ENCODE measurements at places on chromosomes 7 and 10. TPM values are rescaled to one million over a fixed set of nuclear protein-coding genes. Genes with fewer than 3 reads are reported as not detected.

DNA sequence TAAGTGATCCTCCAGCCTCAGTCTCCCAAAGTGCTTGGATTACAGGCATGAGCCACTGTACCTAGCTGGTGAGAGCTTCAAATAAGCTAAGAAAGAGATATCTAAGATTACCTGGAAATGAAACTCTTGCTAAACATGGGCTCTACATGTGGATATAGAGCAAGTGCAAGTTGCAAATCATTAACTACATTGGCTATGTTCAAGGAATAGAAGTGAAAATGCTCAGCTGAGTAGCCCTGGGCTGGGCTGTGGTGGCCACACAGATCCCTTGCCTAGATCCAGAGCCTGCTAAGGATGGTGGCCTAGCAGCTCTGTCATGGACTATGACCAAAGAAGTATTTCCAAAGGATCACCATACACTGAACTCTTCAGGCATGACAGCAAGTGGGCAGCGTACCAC lies 209.3 kb downstream of the PLXNA4 start:
- DNase-seq, result no peak

- DNase-seq, result no peak
Measured at GRCh38 chr10:21065621-21066248, 168.6 kb upstream of the NEBL start.

- peak; percentile 45 for DNase-seq
Measured at GRCh38 chr10:26543567-26544306, 105.6 kb downstream of the APBB1IP start.

DNA sequence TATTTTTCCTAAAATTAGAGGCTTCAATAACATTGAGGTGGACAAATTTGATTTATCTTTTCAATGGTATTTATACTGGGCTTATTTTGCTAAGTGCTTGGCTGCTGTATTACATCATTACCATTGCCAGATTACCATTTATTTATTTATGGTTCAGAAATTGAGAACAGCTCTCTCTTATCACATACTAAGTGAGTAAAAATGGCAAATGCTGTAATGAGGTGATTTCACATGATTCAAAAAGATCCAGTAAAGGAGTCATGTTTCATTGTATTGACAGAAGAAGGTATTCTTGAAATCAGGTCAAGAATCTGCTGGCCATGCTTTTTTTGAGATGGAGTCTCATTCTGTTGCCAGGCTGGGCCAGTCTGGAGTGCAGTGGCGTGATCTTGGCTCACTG lies 322.6 kb downstream of the KIF20B start:
- no peak for DNase-seq

DNA sequence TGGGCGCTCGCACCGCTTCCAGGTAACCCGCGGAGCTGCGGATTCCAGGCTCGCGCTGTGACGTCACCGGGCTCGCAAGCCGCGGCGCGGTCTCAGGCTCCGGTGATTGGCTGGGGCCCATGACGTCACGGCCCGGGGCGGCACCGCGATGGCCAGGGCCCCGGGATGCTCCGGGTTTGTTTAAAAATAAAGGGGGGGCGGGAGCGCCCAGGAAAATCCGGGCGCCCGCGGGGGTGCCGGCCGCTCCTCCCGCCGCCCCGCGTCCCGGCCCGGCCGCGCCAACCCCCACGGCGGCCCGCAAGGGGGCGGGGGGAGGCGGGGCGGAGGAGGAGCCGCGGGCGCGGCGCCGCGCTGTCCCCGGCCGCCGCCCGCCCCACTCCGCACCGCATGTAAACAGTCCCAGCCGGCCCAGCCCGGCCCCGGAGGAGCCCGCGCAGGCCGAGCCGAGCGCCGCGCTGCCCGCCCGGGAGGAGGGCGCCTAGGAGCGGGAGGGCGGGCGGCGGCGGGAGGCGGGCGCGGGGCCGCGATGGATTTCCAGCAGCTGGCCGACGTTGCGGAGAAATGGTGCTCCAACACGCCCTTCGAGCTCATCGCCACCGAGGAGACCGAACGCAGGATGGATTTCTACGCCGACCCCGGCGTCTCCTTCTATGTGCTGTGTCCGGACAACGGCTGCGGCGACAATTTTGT lies at the start of gene MTURN:
TSS of gene MTURN (plus strand) at position 376 of the 690 bp plus-strand sequence. CDS start at position 527, 151 bp downstream.
- peak; percentile 86 for DNase-seq

GRCh38 chr10:123093489-123093888 lies 42.3 kb upstream of the HMX3 start:
- DNase-seq, result no peak

GRCh38 chr7:50436133-50436806 lies 13.9 kb downstream of the FIGNL1 start:
- no peak for DNase-seq

DNA sequence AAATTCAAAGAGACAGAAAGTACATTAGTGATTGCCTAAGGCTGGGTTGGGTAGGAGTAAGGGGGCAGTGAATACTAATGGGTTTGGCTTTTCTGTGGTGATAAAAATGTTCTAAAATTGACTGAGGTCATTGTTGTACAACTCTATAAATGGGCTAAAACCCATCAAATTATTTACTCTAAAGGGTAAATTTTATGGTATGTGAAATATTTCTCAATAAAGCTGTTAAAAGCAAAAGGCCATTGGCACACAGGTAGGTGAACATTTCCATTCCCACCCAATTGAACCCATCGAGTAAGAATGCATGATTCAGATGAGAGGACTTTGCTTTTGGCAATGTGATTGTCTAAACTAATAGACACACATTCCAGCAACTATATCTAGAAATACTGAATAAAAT lies 579.4 kb downstream of the GATA3 start:
- DNase-seq, result no peak

- no peak for DNase-seq
Measured at GRCh38 chr7:7486362-7486761, 49.3 kb downstream of the COL28A1 start.

DNA sequence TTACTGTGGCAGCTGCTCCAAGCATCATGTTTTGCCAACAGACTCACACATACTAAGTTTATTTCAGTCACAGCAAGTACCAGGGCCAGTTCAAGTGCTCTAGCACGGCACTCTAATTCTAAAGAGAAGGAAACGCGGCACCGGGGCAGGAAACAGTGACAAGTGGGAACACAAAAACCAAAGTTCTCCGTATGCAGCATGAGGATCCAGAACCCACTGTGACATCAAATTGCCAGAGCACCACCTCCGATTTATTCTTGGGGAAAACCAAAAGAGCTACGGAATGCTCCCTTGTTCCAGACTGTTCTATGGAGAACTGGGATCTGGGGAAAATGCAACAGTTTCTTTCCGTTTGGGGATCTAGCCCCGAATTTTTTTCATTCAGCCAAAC lies 448 bp upstream of the PTER start:
- peak; percentile 46 for DNase-seq

DNA sequence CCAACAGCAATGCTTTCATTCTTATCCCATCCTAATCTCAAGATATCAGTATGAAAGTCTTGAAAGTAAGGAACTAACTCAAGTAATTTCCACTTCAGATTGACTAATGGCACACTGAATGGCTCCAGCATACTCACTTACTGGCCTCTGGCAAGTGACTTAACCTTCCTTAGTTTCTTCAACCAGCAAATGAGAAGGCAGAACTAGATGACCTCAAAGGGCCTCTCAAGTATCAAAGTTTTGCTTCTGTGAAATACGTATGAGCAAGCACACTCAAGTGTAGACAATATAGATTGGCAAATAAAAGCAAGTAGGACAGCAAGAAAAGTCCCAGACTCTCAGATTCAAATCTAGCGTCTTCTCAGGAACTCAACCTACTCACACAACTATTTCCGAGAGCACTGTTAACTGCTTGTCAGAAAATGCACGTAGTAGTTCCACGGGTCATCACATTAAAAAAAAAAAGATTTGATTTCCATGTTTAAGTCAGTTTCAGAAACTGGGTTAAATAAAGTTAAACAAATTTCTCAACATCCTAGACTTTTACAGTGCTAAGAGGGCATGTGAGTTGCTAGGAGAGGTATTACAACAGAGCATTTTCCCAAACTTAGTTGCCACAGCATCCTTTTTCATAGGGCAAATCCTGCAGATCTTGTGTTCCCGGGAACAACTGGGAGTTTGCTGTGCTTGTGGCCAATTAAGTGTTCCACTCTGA lies 276.9 kb upstream of the KLF14 start:
- DNase-seq, result no peak

DNA sequence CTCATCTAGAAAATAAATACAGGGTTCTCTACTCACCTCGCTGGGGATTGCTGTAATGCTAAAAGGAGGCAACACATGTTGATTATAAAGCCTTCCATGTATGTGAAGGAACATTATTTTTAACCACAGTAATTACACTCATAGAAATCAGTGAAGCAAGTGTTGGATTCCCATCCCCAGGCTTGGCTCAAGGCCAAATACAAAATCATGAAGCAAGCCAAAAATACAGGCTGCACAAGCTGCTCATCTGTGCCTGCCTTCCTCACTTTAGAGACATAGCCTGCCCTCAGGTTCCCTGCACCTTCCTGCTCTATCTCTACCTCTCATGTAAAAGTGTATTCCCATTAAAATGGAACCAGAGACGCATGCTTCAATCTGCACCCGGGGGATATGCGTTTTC lies 1077.1 kb upstream of the C7orf33 start:
- no peak for DNase-seq

GRCh38 chr10:14810969-14811953 lies 26.6 kb downstream of the CDNF start:
- no peak for DNase-seq

GRCh38 chr7:85664341-85664740 lies 477.5 kb upstream of the SEMA3D start:
- no peak for DNase-seq

- no peak for DNase-seq
Measured at GRCh38 chr7:21544303-21544656, 1.4 kb downstream of the DNAH11 start.

- DNase-seq, result no peak
Measured at GRCh38 chr10:47049056-47049851, 138.0 kb downstream of the PTPN20 start.

- DNase-seq, result no peak
Measured at GRCh38 chr10:11189582-11190376, 172.1 kb downstream of the CELF2 start.

- no peak for DNase-seq
Measured at GRCh38 chr10:28774051-28774995, 97.0 kb downstream of the BAMBI start.

DNA sequence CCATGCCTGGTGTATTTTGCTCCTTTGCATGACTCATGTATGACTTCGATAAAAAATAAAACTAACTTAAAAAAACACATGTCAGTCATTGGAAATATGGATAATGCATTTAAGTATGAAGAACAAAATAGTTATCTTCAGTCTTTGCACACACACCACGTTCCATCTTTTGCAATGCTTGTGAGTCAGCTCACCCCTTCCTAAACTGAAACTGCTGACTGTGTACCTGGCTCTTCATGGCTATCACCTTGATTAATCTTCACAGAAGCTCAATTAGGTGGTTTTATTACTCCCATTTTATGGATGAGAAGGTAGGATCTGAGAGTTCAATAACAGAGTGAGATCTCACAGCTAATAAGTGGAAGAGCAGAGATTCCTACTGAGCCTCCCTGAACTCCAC lies 79.5 kb downstream of the CARD11 start:
- DNase-seq, result no peak

DNA sequence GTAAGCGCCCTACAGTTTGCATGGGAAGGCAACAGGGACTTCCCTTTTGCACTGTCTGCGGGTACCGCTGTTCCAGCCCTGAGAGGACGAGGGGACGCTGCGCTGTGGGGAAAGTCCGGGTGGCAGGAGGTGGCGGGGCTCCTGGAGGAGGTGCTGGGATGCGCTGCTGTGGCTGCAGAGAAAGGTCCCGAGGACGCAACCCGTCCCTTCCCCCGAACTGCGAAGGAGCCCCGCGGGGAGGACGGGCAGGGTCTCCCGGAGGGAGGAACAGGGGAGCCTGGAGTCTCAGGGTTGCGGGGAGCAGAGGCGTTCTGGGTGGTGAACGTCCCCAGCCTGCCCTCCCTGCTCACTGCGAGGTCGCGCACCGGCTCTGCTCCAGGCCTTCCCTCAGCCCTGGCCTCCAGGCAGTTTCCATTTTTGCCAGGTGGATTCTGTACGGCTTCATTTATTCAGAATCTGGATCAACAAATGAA lies 91.6 kb downstream of the CXCL12 start:
- no peak for DNase-seq

DNA sequence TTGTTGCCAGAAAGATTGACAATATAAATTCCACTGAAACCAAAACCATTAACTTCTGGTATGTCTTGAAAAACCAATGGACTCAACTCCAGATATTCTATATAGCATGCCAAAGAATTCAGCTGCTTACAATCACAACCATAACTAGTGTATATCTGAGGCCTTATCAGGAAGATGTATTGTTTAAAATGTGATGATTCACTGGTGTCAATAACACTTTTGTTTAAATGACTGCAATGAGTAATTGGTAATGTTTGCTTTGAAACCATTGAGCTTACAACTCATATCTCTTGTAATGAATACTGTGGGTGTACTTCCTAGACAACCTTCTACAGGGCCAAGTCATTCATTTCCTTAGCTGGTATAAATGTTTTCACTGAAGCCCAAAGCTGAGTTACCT lies 727.9 kb upstream of the KCND2 start:
- no peak for DNase-seq

DNA sequence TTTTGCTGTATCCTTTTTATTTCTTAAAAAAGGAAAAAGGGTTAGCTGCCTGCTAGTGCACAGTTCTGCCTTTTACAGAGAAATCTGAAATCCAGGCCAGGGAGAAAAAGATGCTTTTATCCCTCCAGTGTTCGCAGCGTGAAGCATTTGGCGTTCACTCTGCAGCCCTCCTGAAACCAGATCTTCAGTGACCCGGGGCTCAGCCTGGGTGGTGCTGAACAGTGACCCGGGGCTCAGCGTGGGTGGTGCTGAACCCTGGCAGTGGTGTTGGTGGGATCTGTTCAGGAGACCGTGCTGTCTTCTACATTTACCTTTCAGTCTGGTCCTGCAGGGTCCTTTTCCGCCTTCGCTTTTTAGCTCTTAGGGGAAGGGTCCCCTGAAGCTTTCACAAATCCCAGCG lies 164.7 kb upstream of the KLF6 start:
- DNase-seq, result no peak

GRCh38 chr10:11093771-11094736 lies 76.4 kb downstream of the CELF2 start:
- DNase-seq, result no peak

DNA sequence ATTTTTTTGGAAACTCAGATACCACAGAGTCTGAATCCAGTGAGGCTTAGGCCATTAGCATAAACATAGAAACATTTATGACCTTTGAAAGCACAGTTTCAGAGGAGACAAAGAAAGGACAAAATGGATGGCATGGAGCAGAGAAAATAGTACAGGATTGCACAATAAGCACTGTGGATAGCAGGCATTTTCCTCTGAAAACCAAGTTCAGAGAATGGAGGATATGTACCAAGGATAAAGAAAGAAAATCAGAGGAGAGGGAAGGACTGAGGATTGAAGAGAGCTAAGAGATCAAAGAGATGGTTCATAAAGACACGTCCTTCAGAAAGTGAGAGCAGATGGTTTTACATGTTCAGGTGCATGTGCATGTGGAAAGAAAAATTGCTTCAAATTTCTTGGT lies 707.2 kb upstream of the CELF2 start:
- DNase-seq, result no peak

The LRRC4 gene
- total RNA-seq, result 0.50 TPM

The MNX1 gene
- not detected for total RNA-seq

The ANKRD7 gene
- total RNA-seq, result 0.47 TPM

The LFNG gene
- total RNA-seq, result 136 TPM

The TRIL gene
- not detected for total RNA-seq

The TMEM225B gene
- 1.2 TPM for total RNA-seq

The PTPRZ1 gene
- total RNA-seq, result not detected

Data from activated CD8-positive, alpha-beta T cell treated with anti-CD3 and anti-CD28 coated beads, Interleukin-2, amount 10 ng/mL, durations not matched to agents 7 days and 5 days (primary cell).